Activated CD4-positive, alpha-beta T cell treated with anti-CD3 and anti-CD28 coated beads, Interleukin-2, amount 10 ng/mL, durations not matched to agents 24 days and 14 days (primary cell): ENCODE measurements at places on chromosomes 3 and 15. TPM values are rescaled to one million over a fixed set of nuclear protein-coding genes. Genes with fewer than 3 reads are reported as not detected.

Gene NR2E3
- total RNA-seq = not detected in 2 replicates

Gene SCN11A
- not detected in 2 replicates for total RNA-seq

Gene MYZAP
- total RNA-seq = not detected in 2 replicates

Gene SCAANT1
- not detected in 2 replicates for total RNA-seq

Gene MKRN3
- 1.5 and 2.1 TPM in 2 replicates for total RNA-seq

DNA sequence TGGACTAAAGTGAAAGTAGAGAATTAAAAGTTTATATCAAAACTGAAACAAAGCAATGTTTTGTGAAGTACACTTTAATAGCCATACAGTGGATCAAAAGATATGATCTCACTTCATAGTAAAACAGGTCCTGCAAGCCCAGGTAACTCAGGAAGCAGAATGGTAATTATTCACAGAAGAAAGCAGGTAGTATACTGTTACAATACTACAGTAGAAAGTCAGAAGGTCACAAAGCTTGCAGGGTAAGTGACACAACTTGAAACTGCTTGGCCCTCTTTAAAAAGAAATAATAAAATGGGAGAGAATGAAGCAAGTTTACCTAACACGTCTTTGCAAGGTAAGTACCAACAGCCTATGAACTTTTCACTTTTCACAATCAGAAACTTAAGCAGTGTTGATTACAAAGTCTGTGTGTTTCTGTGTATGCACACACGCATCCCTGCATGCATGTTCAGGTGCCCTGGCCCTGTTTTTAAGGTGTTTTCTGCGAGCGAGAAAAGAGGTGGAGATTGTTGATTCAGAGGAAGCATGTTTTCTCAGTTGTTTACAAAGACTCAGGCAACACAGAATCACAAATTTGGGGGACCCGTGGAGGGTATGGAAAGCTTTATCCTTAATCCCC lies at the start of gene NAALADL2:
NAALADL2 (plus strand) TSS at position 221 of the 622 bp plus-strand sequence.
- no peaks in the 10 kb centered on the region for H3K36me3 ChIP-seq
- H3K27me3 ChIP-seq = no peaks in the 10 kb centered on the region
- no peaks in the 10 kb centered on the region for H3K4me1 ChIP-seq

DNA sequence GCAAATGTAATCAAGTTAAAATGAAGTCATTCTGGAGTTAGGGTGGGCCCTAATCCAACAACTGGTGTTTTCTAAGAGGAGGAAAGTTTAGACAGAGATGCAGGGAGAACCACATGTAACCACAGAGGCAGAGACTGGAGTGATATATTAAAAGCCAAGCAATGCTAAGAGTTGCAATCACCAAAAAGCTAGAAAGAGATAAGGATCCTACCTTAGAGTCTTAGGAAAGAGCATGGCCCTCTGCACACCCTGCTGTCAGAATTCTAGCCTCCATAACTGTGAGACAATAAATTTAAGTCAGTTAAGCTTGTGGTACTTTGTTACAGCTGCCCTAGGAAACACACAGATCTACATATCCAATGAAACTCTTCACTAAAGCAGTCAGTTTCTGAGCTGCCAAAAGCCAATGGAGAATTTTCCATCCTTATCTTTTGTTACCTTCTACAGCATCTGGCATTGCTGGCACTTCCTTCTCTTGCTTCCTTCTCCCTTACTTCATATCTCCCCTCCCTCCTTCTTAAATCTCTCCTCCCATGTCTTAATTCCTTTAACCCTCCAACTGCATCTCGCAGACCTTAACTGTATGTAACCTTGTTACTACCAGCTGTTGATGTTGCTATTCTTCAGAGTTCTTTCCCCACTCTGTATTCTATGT lies 11.2 kb downstream of the DCBLD2 start:
- H3K36me3 ChIP-seq = no peaks in the 10 kb centered on the region
- H3K27ac ChIP-seq = no peak overlapping the region
- no peak for DNase-seq
- no peaks in the 10 kb centered on the region for H3K4me1 ChIP-seq
- no peaks in the 10 kb centered on the region for H3K27me3 ChIP-seq

- no peaks in the 10 kb centered on the region for H3K27me3 ChIP-seq
- no peaks in the 10 kb centered on the region for H3K36me3 ChIP-seq
- no peak for DNase-seq
- H3K4me3 ChIP-seq = no peak overlapping the region
- H3K27ac ChIP-seq = no peak overlapping the region
These were observed 105.7 kb downstream of the LRTM1 start for GRCh38 chr3:54822206-54822605.

DNA sequence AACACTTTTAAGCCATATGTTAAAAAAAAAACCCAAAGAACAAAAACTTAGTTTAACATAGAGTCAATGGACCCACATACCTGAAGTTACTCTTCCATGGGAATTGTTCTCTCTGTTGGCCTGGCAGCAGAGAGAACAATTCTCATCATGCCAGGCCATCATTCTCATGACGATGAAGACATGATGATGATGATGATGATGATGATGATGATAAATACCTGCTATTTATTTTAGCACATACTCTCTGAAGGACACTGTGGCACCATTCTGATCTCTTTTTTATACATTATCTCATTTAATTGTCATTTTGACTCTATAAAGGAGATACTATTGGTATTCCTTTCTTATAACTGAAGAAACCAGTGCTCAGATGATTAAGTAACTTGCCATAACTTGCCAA lies 366.9 kb downstream of the MFSD1 start:
- no peak overlapping the region for H3K27ac ChIP-seq
- H3K4me1 ChIP-seq = no peaks in the 10 kb centered on the region
- no peak overlapping the region for H3K4me3 ChIP-seq
- H3K36me3 ChIP-seq = no peaks in the 10 kb centered on the region
- no peaks in the 10 kb centered on the region for H3K27me3 ChIP-seq

DNA sequence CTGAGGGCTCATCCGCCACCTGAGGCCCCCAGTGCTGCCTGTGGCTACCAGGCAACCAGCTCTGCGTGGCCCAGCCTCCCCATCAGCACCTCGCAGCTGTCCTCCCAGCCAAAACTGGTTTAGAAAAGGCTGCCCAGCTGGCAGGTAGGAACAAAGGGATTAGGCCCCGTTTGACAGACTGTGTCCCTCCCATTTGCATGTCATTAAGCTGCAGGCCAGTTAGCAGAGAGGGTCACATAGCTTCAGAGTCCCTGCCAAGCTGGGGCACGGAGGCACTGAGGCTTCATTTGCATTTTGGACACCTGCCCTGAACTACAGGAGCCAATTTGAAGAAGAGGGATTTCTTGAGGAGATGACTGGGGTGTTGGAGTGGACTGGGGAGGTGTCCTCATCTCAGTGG lies 177.9 kb downstream of the TLE3 start:
- no peak overlapping the region for H3K27ac ChIP-seq
- no peak for DNase-seq
- no peak overlapping the region for H3K4me3 ChIP-seq
- no peaks in the 10 kb centered on the region for H3K36me3 ChIP-seq
- H3K27me3 ChIP-seq = peaks cover 15% of the 10 kb centered on the region

GRCh38 chr15:65095011-65095746 lies 18.6 kb downstream of the KBTBD13 start:
- DNase-seq = no peak
- H3K36me3 ChIP-seq = peaks cover 10% of the 10 kb centered on the region
- H3K27me3 ChIP-seq = no peaks in the 10 kb centered on the region
- H3K4me3 ChIP-seq = no peak overlapping the region
- no peak overlapping the region for H3K27ac ChIP-seq
- no peaks in the 10 kb centered on the region for H3K4me1 ChIP-seq

DNA sequence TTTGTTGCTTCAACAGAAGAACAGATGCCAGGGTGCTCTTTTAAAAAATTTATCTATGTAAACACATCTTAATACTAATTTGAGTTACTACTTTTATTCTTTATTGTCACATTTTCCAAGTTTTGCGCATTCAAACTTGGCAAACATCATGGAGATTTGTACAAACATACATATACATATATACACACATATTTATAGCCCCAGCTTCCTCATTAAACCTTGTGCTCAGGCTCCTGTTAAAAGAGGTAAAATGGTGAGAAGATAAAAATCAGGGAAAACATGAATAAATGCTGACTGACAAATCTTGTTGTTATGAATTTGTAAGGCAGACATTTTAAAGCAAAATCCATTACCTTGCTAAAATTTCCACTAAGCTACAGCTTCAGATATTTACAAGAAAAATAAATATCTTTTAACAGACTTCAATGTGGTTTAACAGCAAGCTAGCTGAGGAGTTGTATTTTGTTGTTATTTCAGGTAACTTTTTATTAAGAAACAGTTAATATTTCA lies 27.1 kb downstream of the CDV3 start:
- peaks cover 6% of the 10 kb centered on the region for H3K4me1 ChIP-seq
- no peak overlapping the region for H3K27ac ChIP-seq
- H3K4me3 ChIP-seq = no peak overlapping the region
- H3K36me3 ChIP-seq = peaks cover 26% of the 10 kb centered on the region
- DNase-seq = no peak

- H3K4me3 ChIP-seq = no peak overlapping the region
- no peak overlapping the region for H3K27ac ChIP-seq
- DNase-seq = no peak
- H3K4me1 ChIP-seq = no peaks in the 10 kb centered on the region
These were observed 9.8 kb upstream of the SLC25A36 start for GRCh38 chr3:140931801-140932200.

DNA sequence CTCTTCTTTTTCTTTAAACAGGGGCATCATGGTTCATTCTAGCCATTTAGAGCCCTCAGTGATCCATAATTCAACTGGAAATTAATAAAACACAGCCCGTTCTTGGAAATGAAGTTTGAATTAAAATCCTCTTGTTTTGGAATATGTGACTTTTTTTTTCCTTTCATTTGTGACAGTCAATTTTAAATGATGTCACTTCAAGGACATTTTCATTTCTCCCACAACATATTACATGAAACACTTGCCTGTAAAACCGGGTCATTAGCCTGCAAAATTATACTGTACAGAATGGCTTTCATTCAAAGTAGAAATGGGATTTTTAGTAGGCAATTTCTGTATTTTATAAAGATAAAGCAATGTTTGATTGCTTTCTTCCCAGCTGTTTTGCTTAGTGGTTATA lies 789 bp upstream of the SEMA6D start:
- H3K4me3 ChIP-seq = no peak overlapping the region
- H3K4me1 ChIP-seq = no peaks in the 10 kb centered on the region
- no peak for DNase-seq
- no peaks in the 10 kb centered on the region for H3K36me3 ChIP-seq
- H3K27ac ChIP-seq = no peak overlapping the region

Gene OIP5
- total RNA-seq = 15.8 and 21.0 TPM in 2 replicates

Gene GRK7
- not detected in 2 replicates for total RNA-seq

- H3K36me3 ChIP-seq = no peaks in the 10 kb centered on the region
- H3K4me3 ChIP-seq = no peak overlapping the region
- no peak for DNase-seq
- no peaks in the 10 kb centered on the region for H3K4me1 ChIP-seq
- H3K27ac ChIP-seq = no peak overlapping the region
These were observed 394.1 kb upstream of the NECTIN3 start for GRCh38 chr3:110677506-110677905.

GRCh38 chr3:187024536-187025226 lies 94.4 kb downstream of the ST6GAL1 start:
- peaks cover 37% of the 10 kb centered on the region for H3K36me3 ChIP-seq
- H3K4me3 ChIP-seq = peak overlapping the region; percentile 83
- DNase-seq = no peak
- H3K27me3 ChIP-seq = no peaks in the 10 kb centered on the region
- peak overlapping the region; percentile 98 for H3K27ac ChIP-seq

GRCh38 chr3:48433472-48434118 lies 3.7 kb upstream of the PLXNB1 start:
- DNase-seq = no peak
- H3K36me3 ChIP-seq = peaks cover 21% of the 10 kb centered on the region
- H3K27me3 ChIP-seq = peaks cover 3% of the 10 kb centered on the region
- H3K4me3 ChIP-seq = no peak overlapping the region
- H3K4me1 ChIP-seq = peaks cover 32% of the 10 kb centered on the region
- no peak overlapping the region for H3K27ac ChIP-seq

DNA sequence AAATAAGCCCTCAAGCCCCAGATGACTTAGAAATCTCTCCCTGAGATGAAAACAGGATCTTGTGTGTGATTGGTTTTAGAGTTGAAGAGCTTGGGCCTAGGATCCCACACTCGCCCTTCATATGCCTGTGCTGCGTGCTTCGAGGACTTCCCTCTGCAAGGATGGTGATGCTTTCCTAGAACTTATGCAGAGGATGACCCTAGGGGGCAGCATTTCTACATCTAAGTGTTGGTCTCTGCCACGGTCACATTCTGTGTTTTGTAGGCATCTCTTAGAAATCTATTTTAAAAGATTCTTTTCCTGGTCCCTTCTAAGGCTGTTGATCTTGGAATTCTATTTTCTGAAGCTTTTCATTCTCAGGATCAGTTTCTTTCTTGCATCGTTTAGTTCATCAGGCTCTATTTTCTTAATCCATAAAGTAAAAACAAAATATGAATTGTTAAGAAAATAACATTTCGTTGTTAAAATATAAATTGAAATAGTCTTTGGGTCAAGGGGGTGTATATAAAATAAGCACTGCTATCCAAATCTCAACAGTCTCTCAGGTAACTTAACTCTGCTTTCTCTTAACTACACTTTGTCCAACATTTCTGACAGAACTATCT lies 45.7 kb downstream of the WDR76 start:
- H3K27me3 ChIP-seq = no peaks in the 10 kb centered on the region
- peak; percentile 68 for DNase-seq
- H3K4me3 ChIP-seq = no peak overlapping the region
- H3K36me3 ChIP-seq = peaks cover 43% of the 10 kb centered on the region

- no peak overlapping the region for H3K27ac ChIP-seq
- peaks cover 16% of the 10 kb centered on the region for H3K36me3 ChIP-seq
- peak; percentile 60 for DNase-seq
- peak overlapping the region; percentile 99 for H3K4me3 ChIP-seq
- H3K27me3 ChIP-seq = peaks cover 41% of the 10 kb centered on the region
These were observed 991 bp upstream of the HIGD1A start for GRCh38 chr3:42805141-42805821.

GRCh38 chr3:54705730-54706129 lies 222.1 kb downstream of the LRTM1 start:
- H3K27ac ChIP-seq = no peak overlapping the region
- DNase-seq = no peak
- H3K4me1 ChIP-seq = no peaks in the 10 kb centered on the region
- no peaks in the 10 kb centered on the region for H3K27me3 ChIP-seq
- H3K36me3 ChIP-seq = no peaks in the 10 kb centered on the region

- DNase-seq = no peak
- no peak overlapping the region for H3K27ac ChIP-seq
- H3K4me3 ChIP-seq = no peak overlapping the region
- H3K36me3 ChIP-seq = no peaks in the 10 kb centered on the region
- peaks cover 11% of the 10 kb centered on the region for H3K27me3 ChIP-seq
- H3K4me1 ChIP-seq = no peaks in the 10 kb centered on the region
These were observed 34.0 kb downstream of the LYZL4 start for GRCh38 chr3:42376344-42376798.

Gene NOX5
- total RNA-seq = not detected in 2 replicates

DNA sequence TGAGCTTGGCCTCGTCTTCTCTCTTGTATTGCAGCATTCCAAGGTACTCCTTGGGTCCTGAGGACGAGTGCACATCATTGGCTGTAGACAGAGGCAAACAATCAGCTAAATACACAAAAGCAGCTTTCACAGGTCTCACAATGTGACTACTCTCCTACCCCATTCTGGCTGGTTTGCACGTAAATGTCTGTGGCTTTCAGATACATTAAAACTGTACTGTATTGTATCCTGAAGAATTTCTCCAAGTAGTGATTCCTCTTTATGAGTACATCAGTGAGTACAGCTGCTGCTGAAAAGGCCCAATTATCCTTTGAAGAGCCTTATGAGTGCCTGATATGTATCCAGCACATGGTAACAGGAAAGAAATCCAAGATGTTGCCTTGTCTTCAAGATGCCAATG lies 22.0 kb upstream of the GNB5 start:
- no peak overlapping the region for H3K4me3 ChIP-seq
- no peak overlapping the region for H3K27ac ChIP-seq
- no peak for DNase-seq
- peaks cover 11% of the 10 kb centered on the region for H3K4me1 ChIP-seq
- H3K36me3 ChIP-seq = no peaks in the 10 kb centered on the region
